ENCODE measurements at places on chromosomes 3 and 15.

- no peak for DNase-seq
Observed at GRCh38 chr15:70670680-70671079, 92.7 kb downstream of the UACA start.

GRCh38 chr15:101346928-101347327, 51.9 kb upstream of the SNRPA1 start:
- no peak for DNase-seq

DNA sequence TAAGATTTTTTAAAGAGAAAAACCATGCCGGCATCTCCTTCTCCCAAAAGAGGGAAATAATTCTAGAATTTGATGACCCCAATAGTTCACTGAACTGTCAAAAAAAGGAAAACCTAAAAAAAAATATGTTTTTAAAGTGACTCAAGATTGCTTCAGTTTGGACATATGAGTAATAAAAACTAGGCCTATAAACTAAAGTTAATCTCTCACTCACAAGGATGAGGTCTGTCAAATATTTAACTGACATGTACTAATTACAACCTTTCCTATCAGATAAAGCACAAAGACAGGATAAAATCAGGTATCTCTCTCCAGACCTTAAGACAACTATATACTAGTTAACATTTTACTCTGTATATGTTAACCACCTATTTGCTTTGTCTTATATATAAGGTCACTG, 231.9 kb downstream of the NSUN3 start:
- no peak for DNase-seq

- no peak for DNase-seq
Observed at GRCh38 chr3:186290796-186291195, 71.2 kb downstream of the DGKG start.

DNA sequence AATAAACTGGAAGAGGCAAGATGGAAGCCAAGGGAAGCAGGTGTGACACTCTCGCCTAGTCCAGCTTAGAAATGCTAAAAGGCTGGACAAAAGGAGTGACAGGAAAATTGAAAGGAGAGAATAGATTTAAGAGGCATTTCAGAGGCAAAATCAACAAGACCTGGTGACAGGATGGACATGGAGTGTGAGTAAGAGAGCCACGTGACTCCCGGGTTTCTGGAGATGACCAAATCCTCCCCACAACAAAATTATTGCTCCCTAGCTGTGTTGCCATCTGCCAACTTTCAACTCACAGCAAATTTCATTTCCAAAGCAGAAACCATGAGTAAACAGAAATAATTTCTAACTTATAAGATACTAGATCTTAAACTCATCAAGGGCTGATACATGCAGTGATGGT, 52.6 kb downstream of the MTHFS start:
- no peak for DNase-seq

GRCh38 chr3:189467451-189467850, 163.7 kb upstream of the TP63 start:
- no peak for DNase-seq

DNA sequence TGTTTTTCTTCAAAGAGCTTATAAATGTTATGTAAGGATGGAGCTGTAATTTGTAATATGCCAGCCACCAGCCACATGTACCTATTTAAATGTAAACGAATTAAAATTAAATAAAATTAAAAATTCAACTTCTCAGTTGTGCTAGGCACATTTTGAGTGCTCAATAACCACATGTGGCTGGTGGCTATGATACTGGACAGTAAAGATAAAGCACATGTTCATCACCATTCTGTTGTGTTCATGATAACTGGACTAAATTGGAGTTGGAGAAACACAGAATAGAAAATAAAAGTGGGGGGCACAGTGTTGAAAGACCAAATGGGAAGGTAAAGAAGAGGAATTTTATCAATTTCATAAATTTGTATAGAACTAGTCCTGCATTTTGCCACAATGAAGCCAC, 49.8 kb upstream of the DAZL start:
- no peak for DNase-seq

DNA sequence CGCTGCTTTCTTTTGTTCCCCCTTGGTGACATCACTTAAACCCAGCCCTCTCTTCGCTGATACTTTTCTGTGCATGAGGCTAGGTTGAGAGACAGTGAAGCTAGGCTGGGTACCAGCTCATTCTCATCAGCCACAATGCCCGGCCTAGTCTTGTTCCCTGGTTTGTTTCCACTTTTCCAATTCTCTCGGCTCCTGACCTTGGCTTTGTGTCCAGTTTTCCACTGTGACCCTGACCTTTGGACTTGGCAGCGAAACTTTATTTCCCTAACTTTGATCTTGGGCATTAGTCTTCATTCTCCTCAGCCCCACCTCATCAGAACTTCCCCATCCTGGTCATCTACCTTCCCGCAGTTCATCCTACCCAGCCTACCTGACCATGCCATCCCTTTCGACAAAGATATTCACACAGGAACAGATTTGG, 908 bp upstream of the ADPGK start:
- no peak for DNase-seq

DNA sequence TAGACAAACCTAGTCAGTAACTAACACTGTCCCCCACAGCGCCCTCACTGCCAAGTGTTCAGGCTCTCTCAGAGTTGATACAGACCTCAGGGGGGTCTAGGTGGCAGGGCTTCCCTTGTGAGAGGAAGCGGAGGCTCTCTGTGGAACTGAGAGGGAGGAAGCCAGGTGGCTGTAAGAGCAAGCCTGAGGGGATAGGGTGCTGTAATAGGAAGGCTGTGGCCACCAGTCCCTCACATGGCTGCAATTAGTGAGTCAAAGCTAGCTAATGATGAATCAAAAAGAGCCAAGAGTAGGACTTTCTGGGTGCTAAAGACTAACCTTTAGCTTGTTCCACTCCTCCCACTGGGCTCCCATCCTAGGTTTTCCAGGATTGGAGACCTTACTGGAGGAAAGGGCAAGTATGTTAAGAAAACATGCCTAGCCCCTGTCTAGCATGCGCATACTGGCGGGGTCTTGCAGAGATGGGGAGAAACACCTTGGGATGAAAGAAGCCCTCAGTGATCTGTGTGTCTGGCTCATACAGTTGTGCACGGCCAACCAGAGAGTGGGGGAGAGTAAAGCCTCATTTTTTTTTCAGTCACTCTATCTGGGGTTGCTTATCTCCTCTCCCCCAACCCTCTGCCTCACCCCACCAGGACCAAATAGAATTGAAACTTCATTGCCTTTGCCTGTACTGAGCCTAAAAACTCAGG, 13.3 kb upstream of the SOX2 start:
- no peak for DNase-seq

- DNase-seq = no peak
Observed at GRCh38 chr3:4950351-4950784, 28.9 kb upstream of the BHLHE40 start.

GRCh38 chr3:112761062-112761638, 85.5 kb downstream of the CD200R1L start:
- no peak for DNase-seq

GRCh38 chr15:65767895-65768294, 24.2 kb downstream of the DENND4A start:
- DNase-seq = no peak

- DNase-seq = no peak
Observed at GRCh38 chr3:12423918-12424630, 60.2 kb upstream of the TSEN2 start.

GRCh38 chr3:176926688-176927087, 270.6 kb downstream of the TBL1XR1 start:
- DNase-seq = no peak

GRCh38 chr3:160226026-160226907, 1.0 kb downstream of the C3orf80 start:
- no peak for DNase-seq

DNA sequence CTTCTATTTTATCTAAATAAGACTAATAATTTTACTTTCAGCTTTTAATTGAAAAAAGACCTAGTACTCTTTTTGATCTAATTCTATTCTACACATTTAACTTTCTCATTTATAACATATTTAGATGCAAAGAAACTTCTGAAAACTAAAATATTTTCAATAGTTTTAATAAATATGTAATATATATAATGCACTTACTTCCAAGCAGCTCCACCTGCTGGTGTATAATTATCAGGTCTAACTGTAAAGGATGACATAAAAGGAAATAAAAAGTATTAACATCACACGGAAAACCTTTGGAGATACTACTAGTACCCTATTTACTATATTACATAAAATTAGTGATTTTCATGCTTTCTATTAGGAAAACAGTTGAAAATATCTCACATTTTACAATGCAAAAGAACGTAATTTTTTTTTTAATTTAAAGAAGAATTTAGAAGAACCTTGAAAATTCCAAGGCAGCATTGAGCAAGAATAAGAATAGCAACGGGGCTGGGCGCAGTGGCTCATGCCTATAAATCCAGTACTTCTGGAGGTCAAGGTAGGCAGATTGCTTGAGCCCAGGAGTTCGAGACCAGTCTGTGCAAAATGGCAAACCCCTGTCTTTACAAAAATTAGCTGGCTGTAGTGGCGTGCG, 10.2 kb downstream of the PLSCR5 start:
- no peak for DNase-seq

DNA sequence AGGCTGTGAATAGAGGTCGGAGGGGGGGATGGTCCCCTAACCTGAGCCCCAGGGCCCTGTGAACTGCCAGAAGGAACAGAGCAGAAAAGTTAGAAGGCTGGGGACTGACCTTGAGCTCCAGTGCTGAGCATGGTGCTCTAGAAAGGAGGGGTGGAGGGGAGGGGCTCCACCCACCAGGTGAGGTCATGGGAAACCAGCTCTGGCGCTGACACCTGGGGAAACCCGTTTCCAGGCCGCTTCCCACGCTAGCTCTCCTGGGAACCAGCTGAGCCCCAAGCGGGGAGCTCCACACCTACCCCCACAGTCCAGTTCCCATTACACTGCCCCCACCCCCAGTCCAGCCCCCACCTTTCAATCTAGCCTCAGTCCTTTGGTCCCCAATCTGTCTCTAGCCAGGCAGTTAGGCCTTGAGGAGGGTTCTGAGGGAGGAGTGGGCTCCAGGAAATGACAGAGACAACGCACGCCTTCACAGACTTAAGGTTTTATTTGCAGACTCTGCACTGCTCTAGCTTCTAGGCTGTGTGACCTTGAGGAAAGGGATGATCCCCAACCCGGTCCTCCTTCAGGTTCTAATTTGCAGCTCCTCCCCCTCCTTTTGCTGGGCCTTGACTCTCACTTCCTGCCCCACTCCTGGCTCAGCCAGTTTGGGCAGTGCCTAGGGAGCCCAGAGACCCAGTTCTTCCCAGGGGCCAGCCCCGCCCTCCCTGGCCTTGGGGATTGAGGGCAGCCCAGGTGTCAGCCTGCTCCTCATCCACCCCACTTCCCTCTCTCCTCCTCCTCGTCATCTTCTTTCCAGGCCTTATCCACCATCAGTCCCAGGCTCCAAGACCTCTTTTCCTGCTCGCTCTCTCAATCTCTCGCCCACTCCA, 2.1 kb downstream of the RHOV start:
- DNase-seq = no peak

DNA sequence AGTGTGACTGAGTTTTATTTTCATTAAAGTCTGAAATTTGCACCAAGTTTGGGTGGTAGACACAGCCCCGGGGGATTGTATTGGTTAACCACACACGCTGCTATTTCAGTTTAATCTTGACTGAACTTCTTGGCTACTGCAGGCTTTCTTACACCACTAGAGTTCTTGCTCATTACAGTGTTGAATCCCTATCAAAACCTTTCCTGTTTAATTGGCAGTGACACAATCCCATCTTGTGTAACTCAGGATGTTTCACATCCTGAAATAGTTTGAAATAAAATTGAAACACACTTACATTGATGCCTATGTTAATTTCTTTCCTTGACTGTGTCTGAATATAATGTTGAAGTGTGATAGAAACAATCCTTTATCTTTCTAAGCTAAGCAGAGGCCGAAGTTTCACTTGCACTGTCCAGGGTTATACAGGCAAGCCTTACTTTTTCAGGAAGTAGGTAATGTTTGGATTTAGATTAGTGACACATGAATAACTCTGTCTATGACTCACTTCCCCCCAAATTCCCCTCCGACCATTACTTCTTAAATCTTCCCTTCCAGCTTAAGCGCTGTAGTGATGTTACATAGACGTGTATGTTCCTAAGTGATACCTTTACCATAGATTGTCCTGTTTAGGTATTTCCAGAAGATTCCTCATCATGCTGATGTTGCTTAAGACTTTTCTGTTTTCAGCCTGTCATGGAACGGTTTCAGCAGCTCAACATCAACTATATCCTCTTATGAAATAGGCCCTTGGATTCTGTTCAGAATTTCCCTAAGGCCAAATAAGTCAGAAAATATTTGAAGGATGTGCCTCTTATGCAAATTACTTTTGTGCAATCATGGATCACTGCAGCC, 16.8 kb downstream of the ATG7 start:
- no peak for DNase-seq

All from stimulated activated CD8-positive, alpha-beta memory T cell treated with anti-CD3 and anti-CD28 coated beads, Interleukin-2, amount 100 ng/mL, for 1 hour (primary cell).